Ovary (tissue), 10 donors: ENCODE measurements at places on chromosomes 11 and 22. TPM values are rescaled to one million over a fixed set of nuclear protein-coding genes. Genes with fewer than 3 reads are reported as not detected.

DNA sequence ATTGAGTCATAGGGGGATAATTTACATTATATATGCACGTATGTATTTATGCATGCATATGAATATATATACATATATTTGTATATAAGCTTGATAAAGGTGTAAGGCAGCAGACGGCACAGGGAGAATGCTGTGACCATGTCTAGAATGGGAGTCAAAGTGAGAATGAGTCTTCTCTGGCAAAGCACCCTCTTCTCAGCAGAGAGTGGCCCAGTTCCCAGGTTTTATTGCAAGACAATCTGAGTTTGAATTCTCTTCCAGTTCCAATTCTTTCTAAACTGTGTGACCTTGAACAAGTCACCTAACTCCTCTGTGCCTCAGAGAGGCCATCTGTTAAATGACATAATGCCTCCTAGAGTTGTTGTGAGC, 13.8 kb downstream of the EHF start:
- no peak for DNase-seq

GRCh38 chr11:41935795-41936194, 476.3 kb upstream of the LRRC4C start:
- no peak for DNase-seq

Gene BACE1
- total RNA-seq, result 38.4 TPM

Gene MS4A6E
- total RNA-seq, result 1.3 TPM

GRCh38 chr11:95616256-95616804, 173.3 kb downstream of the FAM76B start:
- DNase-seq, result no peak

GRCh38 chr11:82038154-82038553, 695.5 kb downstream of the FAM181B start:
- DNase-seq, result no peak

Gene VSIG10L2
- total RNA-seq, result 0.08 TPM

Gene RAB3IL1
- total RNA-seq, result 60.9 TPM

Gene PATE2
- not detected for total RNA-seq

DNA sequence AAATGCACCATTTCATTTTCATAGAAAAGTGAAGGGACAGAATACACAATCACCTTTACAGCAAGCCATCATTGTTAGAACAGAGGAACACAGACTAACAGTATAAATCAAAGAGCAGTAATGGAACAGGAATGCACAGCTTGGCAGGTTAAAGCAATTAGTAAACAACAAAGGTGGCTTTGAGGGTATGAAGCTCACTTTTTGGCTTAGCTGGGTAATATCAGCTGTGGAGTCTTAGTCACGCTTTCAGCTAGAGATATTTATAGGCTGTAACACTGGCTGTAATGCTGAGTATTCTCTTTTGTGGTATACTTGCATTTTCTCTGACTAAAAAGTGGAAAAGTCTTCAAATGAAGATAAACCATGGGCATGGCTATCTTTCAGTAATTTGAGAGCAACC, 1780.5 kb downstream of the LRRC4C start:
- DNase-seq, result no peak
